ENCODE measurements at places on chromosomes 2 and 18.

- DNase-seq: no peak
Measured at GRCh38 chr2:64781711-64782390, 128.1 kb upstream of the SERTAD2 start.

DNA sequence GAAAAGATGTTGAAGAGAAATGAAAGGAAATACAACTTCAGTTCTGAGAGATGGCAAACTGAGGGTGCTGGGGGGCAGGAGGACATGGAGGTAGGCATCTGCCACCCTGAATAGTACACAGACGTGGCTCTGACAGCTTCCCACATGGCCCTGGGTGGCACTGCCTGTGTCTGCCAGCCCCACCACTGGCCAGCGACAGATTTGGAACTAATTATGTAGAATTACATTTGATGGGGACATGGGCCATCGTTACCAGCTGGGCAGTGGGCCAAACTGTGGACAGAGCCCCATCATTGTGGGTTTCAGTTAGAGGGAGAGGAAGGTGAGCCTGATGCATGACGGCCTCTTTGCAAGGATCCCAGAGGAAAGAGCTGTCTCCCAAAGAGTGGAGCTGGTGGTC lies 216.0 kb upstream of the HAAO start:
- no peak for DNase-seq

- no peak for DNase-seq
Measured at GRCh38 chr18:48787203-48788151, 163.3 kb downstream of the SMAD7 start.

DNA sequence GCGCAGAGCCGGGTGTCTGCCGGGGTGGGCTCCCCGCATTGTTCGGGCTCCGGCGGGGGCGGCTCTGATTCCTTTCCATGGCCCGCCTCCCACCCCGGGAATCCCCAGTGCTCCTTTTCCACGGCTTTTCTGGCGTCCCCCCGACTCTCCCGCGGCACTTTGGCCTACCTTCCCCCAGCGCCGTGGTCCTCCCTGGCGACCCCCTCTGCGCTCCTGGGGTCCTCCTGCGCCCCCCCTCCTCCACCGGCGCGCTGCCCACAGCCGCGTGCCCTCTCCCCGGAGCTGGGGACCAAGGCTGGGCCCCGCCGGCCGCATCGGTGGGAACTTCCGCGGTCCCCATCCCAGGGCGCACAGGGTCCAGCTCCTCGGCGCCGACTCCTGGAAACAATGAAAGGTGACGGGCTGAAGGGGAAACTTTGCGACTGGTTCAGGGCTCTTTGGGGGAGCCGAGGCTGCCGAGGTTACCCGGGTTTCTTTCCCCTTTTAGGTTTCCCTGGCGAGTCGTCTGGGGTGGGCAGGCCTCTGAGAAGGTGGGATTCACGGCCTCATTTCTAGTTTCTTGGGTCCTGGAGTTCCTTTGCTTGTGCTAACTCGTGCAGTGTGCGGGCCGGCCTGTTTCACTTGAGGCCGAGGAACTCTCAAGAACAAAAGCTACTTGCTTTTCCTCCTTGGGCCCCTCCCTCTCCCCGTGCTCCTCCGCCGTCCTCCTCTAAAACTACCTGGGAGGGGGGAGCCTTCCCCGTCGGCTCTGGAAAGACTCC lies 2.2 kb downstream of the TGIF1 start:
- peak; percentile 54 for DNase-seq

GRCh38 chr18:55419947-55420664 lies 167.9 kb downstream of the TCF4 start:
- DNase-seq: no peak

GRCh38 chr18:79708412-79708811 lies 28.8 kb downstream of the CTDP1 start:
- DNase-seq: no peak

DNA sequence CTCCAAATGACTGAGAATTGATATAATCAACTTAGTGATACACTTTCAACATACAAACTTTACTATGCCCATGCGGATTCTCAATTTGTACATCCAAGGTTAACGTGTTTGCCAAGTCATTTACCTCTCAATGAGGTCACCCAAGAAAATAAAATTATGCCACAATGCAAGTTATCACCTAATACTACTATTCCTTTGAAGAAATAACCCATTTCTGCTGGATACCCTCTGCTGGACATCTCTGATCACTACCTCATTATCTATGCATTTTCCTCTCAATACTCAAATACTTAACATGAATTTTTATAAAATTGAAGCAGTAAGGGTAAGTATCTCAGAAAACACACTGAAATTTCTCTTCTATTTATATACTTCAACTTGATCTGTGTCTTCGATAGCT lies 12.7 kb downstream of the HNRNPLL start:
- no peak for DNase-seq

DNA sequence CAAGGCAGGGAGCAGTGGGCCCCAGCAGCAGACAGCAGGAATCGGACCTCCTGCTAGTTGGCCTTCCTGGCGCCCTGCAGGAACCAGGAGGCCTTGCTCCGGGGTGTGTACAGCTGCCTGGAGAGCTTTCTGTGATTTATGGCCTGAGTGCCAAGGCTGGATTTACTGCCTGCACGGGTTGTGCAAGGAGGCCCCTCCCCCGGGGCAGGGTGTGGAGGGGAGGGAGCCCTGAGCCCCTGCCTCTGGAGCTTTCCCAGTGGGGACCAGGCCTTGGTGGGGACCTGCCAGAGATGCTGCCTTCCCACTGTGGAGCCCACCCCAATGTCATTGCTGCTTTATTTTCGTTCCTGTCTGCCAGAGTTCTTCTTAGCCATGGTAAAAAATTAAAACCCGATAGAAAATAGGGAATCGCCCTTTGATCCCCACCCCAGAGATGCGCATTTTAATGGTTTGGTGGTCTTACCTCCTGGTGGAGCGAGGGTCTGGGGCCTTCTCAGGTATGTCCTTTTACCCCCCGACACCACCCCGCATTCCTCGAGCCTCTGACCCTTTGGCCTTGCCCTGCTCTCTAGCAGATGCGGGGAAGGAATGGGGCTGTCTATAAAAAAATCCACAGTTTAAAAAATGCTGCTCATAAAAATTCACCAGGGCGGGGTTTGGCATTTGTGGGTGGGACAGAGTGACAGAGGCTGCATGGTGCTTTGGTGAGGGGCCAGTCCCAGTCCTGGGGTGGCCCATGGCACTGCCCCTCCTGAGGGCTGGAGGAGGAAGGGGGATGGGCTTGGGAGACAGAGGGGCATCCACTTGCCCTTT lies 6.9 kb upstream of the RALB start:
- no peak for DNase-seq

- DNase-seq: no peak
Measured at GRCh38 chr2:119795309-119796303, 35.9 kb downstream of the PTPN4 start.

DNA sequence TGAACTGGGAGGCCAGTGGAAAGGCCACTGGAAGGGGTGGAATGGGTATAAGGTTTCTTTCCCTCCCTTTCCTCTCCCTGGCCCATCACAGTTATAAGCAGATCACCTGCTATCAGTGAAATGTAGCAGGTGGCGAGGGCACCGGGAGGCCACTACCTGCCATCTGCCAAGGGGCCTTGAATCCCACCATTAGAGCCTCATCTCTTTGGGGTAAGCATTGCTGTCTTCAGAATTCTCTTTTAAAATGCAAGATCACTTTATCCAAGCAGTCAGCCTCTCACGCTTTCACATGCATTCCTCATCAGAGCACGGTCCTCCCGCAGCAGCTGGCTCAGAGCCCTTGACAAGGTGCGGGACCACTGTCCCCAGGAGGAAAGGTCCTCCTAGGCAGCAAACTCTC lies 268.5 kb downstream of the CELF4 start:
- no peak for DNase-seq

DNA sequence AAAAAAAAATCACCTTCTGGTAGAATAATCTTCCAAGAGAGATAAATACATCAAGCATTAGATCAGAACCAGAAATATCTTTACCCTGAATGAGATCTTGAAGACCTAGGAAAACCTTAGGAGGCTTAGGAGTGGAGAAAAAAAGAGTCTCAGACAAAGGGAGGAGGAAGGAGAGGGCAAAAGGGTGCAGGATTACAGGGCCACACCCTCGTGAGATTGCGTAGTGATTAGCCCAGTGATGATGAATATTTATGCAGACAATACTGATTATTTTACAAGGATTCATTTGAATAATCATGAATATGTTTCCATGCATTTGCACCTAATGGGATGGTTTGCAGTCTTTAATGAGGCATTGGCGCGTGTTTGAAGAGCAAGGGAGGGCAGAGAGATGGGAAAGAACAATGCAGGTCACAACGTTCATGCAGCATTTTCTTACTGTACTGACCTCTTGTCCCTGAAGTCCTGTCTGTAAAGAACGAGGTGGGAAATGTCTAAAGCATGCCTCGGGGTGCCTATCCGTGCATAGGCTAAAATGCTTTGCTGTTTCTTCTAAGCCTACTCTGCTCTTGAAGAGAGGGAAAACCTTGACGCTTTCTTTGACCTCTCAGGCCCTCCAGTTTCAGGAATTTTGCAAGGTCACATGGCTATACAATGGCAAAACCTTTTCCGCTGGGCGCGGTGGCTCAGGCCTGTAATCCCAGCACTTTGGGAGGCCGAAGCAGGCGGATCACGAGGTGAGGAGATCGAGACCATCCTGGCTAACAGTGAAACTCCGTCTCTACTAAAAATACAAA lies 18.6 kb upstream of the ZNF532 start:
- no peak for DNase-seq

DNA sequence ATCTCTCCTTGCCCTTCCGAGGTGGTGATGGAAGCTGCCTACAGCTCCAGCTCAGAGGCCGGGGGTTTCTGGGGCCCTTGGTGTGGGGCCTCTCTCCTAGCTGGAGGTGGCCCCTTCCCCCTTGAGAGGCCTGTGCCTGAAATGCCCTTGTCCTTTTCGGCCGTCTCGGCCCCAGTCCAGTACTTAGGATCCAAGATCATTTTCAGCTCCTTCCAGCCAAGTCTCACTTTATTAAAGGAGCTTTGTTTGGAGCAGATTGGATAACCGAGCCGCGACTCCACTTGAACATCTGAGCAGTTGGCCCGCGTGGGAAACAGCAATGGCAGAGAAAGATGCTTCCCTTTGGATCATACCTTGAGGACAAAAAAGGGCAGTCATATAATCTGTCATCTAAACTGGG lies 125.0 kb downstream of the NEDD4L start:
- DNase-seq: no peak

DNA sequence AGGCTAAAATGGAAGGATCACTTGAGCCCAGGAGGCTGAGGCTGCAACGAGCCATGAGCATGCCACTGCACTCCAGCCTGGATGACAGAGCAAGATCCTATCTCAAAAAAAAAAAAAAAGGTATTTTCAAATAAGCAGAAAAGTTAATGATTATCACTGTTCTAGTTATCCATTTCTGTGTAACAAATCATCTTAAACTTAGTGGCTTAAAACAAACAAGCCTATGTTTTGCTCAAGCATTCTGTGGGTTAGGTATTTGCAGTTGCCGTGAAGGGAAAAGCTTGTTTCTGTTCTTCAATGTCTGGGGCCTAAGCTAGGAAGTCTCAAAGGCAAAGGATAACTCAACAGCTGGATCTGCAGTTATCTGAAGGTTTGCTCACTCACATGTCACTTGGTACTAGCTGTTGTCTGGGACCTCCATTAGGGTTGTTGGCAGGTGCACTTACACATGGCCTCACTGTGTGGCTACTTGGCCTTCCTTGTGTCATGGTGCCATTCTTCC lies 14.1 kb downstream of the MFF start:
- DNase-seq: no peak

GRCh38 chr2:8502316-8502715 lies 179.5 kb upstream of the ID2 start:
- DNase-seq: no peak

DNA sequence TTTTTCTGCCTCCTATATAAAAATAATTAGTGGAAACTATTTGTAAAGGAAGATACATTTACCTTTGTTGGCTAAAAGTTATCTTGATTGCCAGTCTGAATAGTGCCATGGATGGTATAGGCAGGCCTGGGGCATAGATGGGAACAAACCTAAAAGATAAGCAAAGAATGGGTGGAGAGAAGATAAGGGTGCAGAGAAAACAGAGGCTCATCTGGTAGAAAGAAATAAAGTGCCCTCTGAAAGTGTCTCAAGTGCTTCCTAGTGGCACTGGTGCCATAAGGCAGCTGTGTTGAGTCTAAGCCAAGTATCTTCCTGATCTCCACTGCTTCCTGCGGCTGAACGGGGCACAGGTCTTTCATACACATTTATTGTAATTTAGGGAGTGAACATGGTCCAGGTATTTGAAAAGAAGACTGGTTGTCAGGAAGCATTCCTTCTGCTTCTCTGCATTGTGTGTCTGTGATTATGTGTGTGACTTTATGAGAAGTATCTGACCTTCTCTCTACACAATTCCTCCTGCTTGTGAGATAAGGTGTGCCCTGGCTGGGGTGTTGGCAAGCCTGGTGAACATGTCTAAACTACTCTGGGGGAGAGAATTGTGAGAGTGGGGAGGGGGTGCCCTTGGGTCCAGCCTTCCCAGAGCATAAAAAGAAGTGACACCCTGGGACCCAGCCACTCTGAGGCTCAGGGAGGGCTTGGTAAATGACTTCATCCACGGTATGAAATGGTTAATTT lies 280.5 kb downstream of the CAMKMT start:
- DNase-seq: no peak

- DNase-seq: no peak
Measured at GRCh38 chr2:240895656-240896388, at the start of gene MAB21L4. TSS of gene MAB21L4 (minus strand) at chr2:240896156. CDS start at chr2:240895997, 159 bp downstream.

- DNase-seq: no peak
Measured at GRCh38 chr2:156470975-156471583, 34.9 kb downstream of the GPD2 start.

DNA sequence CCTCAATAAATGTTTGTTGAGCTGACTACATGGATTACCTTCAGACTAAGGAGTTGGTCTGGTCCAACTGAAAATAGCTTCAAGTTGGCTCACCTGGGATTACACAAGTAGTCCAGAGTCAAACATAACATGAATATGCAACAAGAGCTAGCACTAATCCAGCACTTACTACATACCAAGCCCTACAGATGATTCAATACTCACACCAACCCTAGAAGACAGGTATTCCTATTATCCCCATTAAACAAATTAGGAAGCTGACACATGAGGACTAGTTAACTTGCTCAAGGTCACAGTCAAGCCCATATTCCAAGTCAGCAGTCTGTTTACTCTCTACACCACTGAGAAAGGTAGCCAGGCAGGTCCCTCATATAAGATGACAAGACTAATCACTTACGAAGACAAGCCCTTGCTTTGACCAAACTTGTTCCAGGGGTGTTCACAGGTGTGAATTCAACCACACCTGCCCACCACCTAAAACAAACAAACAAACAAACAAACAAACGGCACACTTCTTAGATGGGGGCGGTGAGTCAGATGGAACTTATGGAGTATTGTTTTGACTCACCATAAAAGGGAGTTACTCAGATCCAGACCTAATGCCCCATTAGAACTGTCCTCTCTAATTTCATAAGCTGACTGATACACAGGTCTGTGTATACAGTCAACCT lies 29.1 kb downstream of the TMEM131 start:
- DNase-seq: no peak

DNA sequence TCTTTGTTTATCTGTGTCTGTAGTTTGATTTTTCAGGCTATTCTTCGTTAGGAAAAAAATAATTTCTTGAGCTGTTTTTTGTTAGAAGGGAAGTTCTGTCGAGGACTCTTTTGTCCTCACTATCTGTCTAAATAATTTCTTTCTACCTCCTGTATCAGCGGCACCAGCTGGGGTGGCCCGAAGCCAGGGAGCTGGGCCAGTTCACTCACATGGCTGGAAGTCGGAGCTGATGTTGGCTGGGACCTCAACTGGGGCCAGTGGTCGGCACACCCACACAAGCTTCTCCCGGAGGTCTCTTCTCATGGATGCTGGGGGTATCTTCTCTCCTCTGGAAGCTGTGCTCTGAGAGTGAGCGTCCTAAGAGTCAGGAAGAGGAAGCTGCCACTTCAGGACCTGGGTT lies 8.0 kb upstream of the PDIA6 start:
- no peak for DNase-seq

GRCh38 chr2:207996848-207997247 lies 28.5 kb downstream of the PLEKHM3 start:
- DNase-seq: no peak

All from hypothalamus (tissue), 51 donors.